ENCODE measurements at places on chromosomes 2 and 18. TPM values are rescaled to one million over a fixed set of nuclear protein-coding genes. Genes with fewer than 3 reads are reported as not detected.

DNA sequence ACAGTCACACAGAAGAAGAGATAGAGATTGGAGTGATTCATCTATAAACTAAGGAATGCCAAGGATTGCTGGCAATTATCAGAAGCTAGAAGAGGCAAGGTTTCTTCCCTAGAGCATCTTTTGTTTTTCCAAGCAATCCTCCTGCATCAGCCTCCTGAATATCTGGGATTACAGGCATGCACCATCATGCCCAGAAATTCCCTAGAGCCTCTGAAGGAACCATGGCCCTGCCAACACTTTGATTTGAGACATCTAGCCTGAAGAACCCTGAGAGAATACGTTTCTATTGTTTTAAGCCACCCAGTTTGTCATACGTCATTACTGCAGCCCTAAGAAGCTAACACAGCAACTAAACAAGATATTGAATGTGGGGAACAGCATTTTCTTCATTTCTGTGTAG lies 525.0 kb downstream of the ERBB4 start:
- DNase-seq, result no peak

GRCh38 chr2:26848336-26849055 lies 564 bp downstream of the DPYSL5 start:
- DNase-seq, result no peak

Gene ARHGAP28
- 1.1 TPM for total RNA-seq

Gene SERPINB3
- not detected for total RNA-seq

Gene HOXD8
- 9.7 TPM for total RNA-seq

Gene PTCD3
- total RNA-seq, result 67.7 TPM

Gene RAPH1
- 160 TPM for total RNA-seq

Gene CFAP53
- total RNA-seq, result 0.48 TPM

Gene SOX11
- 0.40 TPM for total RNA-seq

Gene SNTG2
- total RNA-seq, result 1.2 TPM

All from transverse colon (tissue), 4 donors.